Effector CD8-positive, alpha-beta T cell (primary cell): ENCODE measurements at places on chromosomes 7 and 10.

DNA sequence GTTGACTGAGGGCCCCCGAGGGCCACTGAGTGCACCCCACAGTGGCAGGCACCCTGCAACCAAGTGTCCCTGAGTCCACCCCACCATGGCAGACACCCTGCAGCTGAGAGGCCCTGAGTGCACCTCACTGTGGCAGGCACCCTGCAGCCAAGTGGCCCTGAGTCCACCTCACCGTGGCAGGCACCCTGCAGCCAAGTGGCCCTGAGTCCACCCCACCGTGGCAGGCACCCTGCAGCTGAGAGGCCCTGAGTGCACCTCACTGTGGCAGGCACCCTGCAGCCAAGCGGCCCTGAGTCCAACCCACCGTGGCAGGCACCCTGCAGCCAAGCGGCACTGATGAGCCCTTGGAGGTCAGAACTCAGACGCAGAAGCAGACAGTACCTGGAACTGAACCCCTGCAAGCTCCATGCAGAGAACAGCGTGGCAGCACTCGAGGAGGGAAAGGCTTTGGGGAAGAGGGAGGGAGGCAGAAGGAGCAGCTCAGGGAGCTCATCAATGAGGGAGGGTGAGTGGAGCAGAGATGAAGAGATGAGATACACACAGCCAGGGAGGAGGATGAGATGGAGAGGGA is 156.5 kb downstream of the WDR37 start:
- no peak for DNase-seq

GRCh38 chr10:91210435-91210834 is 10.0 kb upstream of the PCGF5 start:
- no peak for DNase-seq

DNA sequence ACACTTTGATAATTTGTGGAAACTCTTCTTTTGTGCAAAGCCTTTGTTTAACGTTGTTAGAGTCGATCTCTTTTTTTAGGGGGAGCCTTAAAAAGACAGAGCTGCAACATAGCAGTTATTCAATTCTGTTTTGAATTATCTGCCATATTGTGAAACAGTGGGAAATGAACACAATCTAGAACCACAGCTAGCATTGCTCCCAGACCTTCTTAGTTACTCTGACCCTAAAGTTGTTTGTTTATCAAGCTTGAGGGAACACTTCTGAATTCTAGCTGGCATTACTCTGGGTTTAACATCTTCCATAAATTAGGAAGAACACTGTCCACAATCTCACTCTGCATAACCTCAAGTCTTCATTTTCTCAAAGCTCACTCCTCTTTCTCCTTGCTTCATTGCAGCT is 217.7 kb downstream of the PRKG1 start:
- DNase-seq = no peak

- no peak for DNase-seq
Measured at GRCh38 chr7:95794917-95795515, 22.7 kb downstream of the DYNC1I1 start.

DNA sequence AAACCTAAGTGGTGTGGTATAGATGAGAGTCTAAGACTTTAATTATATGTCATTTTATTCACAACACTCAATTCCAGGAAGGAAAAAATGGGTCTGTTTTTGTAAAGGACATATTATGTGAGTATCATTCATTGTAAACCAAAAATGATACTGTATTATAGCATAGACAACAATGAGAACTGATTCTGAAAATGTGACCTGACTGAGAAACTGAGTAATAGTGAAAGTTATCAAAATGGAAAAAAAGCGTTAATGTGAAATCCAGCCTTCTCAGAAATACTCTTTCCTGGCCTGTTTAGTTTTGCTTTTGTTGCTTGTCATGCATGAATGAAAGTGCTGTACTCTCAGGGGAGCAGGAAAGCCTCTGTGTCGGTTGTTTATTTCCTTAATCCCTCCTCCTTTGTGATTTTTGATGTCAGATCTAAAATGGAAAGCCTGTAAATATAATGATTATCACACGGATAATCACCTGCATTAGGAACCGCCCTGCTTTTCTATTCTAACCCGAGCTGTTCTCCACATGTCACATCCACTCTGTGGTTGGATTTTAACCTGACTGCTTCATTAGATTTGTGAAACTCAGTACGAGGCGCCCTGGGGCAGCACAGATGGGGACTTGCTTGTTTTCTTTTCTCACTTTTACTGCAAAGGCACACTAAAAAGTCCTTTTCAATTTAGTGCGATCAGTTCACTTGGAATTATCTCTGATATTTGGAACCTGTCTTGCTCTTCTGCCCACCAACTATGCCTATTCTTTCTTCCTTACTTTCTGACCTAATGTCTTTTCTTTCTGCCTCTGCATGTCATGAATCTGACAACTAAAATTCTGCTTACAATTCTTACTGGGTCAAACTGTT is 240.9 kb upstream of the KAT6B start:
- DNase-seq = no peak

- DNase-seq = no peak
Measured at GRCh38 chr10:3494131-3494837, 290.7 kb downstream of the KLF6 start.

- DNase-seq = no peak
Measured at GRCh38 chr7:54833001-54833467, 74.0 kb upstream of the SEC61G start.

- no peak for DNase-seq
Measured at GRCh38 chr10:33270971-33271370, 63.5 kb downstream of the NRP1 start.

GRCh38 chr10:49207113-49207512 is 18.9 kb upstream of the TMEM273 start:
- no peak for DNase-seq

DNA sequence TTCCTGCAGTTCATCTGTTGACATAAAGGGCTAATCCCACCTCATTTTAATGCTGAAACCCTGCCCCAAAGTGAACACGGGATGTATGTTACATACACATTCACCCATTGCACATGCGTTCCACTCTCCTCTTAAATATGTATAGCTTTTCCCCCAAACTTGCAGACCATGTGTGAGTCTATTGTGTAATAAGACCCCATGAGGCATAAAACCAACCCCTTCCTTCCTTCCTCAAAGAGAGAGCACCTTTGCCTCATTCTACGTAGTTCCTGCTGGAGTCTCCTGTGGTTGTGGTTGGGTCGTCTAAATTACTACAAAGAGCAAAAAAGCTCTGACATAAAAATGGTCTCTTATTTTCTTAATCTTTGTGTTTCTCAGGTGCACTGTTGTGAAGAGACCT is 345.7 kb upstream of the KLF6 start:
- DNase-seq = no peak

GRCh38 chr7:157395206-157395605 is 58.4 kb downstream of the DNAJB6 start:
- DNase-seq = no peak

DNA sequence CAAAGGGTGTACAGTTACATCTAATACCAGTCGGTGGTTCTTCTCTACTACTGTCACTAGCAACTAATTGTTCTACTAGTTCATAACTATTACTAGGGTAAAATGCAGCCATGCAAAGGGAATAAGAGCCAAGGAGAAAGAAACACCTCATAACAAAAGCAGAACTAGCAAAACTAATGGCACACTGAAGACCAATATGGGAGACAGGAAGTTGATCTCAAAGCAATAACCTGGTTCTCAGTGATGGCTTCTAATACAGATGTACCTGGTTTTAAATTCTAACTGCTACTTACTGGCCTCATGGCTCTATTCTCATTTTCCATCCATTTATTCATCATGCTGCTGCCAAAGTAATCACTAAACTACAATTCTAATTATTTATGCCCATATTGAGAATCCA is 170.3 kb downstream of the SEMA3E start:
- DNase-seq = no peak
